Anterior cingulate cortex (tissue), 58 donors: ENCODE measurements at places on chromosomes 7 and 10.

DNA sequence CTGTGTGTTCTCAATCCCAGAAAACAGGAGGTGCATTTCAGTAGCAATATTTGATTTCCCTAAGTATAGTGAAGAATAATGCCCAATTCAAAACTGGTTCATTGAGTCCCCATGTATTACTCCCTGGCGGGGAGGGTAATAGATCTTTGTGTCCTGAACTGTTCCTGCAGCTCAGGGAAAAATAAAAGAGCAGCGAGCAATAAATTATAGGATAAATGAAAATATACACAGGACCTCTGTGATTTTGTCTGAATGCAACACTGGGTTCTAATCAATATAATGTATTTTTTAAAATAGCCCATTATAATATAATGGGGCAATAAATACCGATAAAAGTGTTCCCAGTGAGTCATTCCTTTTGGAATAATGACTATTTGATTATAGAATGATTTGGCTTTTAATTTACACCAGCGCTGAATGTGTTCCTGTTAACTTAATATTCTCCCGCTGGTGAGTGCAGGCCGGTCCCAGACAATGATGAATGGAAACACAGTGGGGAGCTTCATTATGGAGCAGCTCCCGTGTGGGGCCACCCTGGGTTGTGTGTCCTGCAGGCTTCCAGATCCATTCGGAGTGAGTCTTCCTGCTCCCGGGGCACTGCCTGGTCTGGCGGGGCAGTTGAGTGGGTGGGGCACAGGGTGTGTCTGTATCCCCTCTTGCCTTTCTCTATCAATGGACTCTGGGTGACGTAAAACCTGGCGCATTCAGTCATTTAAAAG is 263.1 kb downstream of the ACTR3B start:
- DNase-seq, result no peak

DNA sequence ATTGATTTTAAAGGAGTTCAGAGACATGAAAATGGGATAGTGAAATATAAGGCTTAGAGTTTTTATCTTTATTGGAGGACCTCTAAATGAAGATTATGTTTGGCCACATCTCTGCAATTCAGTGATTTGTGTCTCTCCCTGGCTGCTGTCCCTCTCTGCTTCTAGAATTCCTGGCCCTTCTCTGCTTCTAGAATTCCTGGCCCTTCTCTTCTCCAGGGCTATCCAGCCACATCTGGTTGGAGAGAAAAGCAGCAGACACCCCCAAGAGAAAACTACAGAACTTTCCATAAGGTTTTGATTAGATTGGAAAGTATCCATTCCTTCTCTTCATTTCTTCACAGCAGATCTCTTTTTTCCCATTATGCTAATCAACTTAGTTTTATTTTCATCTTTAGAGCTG is 135.5 kb downstream of the NPY start:
- DNase-seq, result no peak

- DNase-seq, result peak; percentile 52
Observed at GRCh38 chr10:110220398-110220797, 13.0 kb downstream of the MXI1 start.

- DNase-seq, result no peak
Observed at GRCh38 chr7:2224934-2225333, 7.8 kb downstream of the MAD1L1 start.

DNA sequence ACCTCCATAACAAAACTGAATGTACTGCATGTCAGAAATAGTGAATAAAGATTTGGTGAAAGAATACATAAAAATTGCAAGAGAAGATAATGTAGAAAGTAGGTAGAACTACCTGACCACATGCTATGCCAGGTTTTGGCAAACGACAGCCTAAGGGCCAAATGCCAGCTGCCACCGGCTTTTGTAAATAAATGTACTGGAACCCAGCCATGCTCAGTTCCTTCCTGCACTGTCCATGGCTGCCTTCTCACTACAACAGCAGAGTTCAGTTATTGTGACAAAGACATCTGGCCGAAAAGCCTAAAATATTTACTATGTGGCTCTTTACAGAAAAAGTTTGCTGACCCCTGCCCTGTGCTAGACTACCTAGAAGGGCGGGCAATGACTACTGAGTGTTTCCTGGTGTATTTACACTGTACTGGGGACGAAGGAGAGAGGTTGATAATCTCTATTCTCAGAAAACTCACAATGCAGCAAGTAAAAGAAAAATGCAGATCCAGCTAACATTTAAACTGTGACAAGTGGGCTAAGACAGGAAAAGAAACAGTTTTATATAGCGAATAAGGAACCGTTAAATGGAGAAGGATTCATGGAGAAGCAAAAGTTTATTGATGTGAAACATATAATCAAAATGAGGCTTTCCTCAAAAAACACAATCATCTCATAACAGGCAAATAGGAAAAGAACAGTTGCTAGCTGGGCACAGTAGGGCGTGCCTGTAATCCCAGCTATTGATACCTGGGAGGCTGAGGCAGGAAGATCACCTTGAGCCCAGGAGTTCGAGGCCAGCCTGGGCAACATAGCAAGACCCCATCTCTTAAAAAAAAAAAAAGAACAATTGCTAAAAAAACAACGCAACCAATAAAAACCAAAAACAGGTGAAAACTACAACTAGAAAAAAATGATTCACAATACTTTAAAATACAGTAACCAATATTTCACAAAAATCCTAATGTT is 13.7 kb downstream of the KIN start:
- DNase-seq, result no peak

DNA sequence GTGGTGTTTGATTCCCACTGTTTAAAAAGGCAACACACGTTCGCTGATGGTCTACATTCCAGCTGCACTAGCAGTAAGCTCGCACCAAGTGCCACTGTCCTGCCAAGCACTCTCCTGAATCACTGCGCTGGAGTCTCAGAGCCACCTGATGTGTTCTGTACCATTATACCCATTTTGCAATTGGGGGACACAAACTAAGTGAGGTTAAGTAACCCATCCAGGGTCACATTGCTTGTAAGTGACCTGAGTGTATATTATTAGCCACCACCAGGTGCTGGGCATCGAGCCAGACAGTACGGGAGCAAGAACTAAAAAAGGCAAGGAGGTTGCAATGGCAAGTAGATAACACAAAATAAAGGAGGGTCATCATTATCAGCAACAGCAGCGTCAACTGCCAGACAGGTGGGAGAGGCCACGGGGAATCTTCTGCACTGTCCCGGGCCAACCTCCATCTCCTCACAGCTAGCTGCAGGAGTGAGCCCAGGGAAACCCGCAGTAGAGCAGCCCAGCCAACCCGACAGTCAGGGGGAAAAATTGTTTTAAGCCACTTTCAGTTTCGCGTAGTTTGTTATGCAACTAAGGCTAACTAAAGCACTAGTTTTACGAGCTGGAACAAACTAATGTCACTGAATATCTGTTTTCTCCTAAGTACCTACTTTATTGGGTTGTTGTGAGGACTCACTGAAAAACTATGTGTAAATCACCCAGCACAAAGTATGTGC is 712 bp upstream of the CPVL start:
- no peak for DNase-seq
